ENCODE measurements at places on chromosomes 2 and 18. TPM values are rescaled to one million over a fixed set of nuclear protein-coding genes. Genes with fewer than 3 reads are reported as not detected.

The GKN2 gene
- polyA plus RNA-seq = not detected

DNA sequence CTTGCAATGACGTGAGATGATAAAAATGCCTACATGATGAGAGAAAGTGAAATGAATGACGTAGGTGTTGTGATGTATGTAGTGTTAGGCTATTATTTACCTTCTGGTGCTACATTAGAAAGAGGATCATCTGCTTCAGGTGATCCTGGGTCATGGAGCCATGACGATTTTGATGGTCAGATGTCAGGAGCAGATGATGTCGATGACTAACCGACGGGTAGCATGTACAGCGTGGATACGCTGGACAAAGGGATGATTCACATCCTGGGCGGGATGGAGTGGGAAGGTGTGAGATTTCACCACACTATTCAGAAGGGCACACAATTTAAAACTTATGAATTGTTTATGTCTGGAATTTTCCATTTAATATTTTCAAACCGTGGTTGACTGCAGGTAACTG is 43.5 kb upstream of the ACVR1C start:
- no peak for DNase-seq

DNA sequence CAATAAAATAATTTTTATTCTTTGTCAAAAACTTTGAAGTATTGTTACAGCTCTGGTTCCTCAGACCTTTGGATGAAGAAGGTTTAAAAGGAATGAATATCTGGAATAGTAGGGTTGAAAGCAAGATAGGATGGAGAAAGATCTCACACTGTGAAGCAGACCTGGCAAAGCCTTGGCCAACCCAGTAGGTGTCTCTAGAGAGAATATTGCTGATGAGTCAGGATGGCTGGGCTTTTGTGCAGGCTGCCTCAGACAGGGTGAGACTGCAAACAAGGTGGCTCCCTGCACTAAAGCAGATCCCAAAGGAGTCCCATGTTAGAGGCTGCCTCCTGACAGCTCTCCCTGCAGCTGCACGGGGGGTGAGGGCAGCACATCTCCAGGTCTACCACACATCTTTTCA is 226.0 kb upstream of the ITGA4 start:
- DNase-seq = no peak

DNA sequence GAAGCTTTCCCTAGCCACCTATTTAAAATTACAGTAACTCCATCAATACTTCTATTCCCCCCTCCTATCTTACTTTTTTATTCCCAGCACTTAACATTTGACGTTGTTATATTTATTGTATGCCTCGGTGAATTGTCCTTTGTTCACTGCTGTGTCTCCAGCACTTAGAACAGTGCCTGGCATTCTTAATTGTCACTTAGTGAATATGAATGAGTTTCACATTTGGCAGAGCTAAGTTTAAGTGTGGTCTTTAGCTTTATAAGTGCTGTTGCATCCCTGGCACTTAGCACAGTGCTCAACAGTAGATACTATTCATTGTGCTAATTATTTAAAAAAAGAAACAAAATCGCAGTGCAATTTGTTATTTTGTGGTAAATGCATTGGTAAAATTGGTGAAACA is 1.7 kb downstream of the RMP24 start:
- no peak for DNase-seq

DNA sequence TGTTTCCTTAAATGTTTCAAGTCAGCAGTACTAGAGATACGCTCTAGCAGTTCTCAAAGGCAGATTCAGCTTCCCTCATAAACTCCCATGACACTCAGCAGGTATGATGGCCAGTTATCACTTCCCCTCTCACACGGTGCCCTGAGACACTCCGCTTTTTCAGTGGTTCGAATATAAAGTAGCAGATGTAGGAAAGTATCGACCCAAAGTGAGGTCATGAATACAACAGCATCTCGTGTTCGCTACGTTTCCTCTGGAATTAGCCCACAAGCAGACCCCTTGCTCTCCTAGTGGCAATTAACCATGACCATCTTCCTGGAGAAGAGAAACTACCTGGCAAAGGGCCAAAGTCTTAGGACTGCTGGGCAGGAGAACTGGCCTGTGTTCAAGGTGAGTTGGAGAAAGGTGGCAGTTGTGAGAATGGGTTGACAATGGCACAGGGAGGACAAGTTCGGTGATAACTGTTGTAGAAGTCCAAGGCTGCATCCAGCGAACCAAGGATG is 9.3 kb upstream of the AGBL5 start:
- DNase-seq = no peak

The CYTIP gene
- 1.6 TPM for polyA plus RNA-seq

GRCh38 chr18:23852236-23853045 is 162.1 kb upstream of the TTC39C start:
- no peak for DNase-seq

DNA sequence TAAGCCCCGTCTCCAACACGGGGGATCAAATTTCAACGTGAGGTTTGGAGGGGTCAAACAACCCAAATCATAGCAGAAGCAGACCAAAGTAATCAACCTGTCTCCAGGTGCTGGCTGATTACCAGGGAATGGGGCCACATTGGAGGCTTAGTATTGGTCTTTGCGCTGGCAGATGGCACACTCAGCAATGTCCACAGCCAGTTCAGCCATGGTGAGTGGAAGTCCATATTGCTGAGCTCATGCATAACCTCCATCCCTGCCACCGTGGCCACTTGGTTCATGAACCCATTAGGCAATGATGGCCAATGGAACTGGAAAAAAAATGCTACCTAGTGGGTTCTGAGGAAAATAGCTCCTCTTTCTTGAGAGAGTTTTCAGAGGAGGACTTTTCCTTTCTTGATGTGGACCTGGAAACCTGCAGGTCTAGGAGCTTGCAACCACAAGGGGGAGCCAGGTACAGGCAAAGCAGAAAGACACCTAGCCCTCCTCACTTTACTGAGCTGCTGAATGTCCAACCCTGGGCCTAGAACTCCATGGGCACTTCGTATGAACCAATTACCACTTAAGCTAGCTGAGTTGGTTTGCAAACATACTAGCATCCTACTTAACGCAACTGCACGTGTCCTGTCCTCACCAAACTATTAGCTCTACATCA is 128.0 kb upstream of the GYPC start:
- DNase-seq = peak; percentile 74

The SLC4A5 gene
- 0.28 TPM for polyA plus RNA-seq

Data from hepatocyte (in vitro differentiated cells).